ENCODE measurements at places on chromosomes 2 and 18. TPM values are rescaled to one million over a fixed set of nuclear protein-coding genes. Genes with fewer than 3 reads are reported as not detected.

The GPAT2 gene
- 2.5 TPM for polyA plus RNA-seq

The CNPPD1 gene
- 58.3 TPM for polyA plus RNA-seq

The FSHR gene
- not detected for polyA plus RNA-seq

The PROM2 gene
- 3.0 TPM for polyA plus RNA-seq

The NDC80 gene
- polyA plus RNA-seq: 0.21 TPM

The TMEM247 gene
- polyA plus RNA-seq: not detected

The HAAO gene
- 12.5 TPM for polyA plus RNA-seq

The GALNT3 gene
- polyA plus RNA-seq: 14.9 TPM

The SCN2A gene
- polyA plus RNA-seq: under 0.01 TPM

The ZAP70 gene
- polyA plus RNA-seq: 0.56 TPM

All from adipose tissue (tissue), 3 donors.